Fibroblast of the aortic adventitia (primary cell): ENCODE measurements at places on chromosomes 2 and 18.

DNA sequence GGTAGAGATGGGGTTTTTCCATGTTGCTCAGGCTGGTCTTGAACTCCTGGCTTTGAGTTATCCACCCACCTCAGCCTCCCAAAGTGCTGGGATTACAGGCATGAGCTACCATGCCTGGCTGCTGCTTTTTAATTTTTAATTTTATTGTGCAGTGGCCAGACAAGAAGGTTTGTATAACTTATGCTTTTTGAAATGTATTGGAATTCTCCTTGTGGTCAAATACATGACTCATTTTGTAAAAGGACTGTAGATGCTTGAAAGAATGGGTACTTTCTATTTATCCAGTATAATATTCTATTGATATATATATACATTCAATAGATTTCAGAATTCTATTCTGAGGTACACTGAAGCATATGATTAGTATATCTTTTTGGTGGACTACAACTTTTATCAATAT is 82.6 kb upstream of the ST3GAL5 start:
- peak; percentile 59 for DNase-seq

DNA sequence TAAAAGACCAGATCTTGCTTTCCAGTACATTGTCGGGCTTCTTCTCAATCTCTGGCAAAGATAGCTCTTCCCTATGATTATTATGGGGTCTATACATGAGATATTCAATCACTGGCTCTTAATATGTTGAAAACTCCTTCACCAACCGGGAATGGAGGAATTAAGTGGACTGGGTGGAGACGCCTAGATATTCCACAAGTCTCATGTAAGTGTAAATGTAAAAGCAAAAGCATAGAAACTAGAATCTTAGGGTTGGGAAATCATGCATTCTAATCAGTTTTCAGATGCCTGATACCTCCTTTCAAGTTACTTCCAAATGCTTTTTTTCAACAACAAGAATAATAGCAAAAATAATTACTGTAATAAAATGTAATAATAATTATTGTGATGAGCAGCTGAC is 38.0 kb downstream of the DPP4 start:
- no peak for DNase-seq

DNA sequence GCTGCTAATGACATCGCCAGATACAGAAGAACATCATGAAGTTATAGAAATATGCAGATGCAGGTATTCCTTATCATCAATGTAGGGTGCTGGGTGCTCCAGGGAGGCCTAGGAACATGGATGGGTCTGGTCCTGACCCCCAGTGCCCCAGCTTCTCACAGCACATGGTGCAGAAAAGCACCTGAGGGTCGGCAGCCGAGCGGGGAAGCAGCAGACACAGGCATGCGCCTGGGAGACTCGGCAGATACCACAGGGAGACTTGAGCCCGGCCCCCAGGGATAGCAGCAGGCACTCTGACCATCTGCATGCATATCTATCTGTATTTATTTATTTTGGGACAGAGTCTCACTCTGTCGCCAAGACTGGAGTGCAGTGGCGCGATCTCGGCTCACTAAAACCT is 43.2 kb downstream of the TMEM18 start:
- DNase-seq, result no peak

GRCh38 chr2:74632939-74633312 is 15.2 kb downstream of the M1AP start:
- no peak for DNase-seq

DNA sequence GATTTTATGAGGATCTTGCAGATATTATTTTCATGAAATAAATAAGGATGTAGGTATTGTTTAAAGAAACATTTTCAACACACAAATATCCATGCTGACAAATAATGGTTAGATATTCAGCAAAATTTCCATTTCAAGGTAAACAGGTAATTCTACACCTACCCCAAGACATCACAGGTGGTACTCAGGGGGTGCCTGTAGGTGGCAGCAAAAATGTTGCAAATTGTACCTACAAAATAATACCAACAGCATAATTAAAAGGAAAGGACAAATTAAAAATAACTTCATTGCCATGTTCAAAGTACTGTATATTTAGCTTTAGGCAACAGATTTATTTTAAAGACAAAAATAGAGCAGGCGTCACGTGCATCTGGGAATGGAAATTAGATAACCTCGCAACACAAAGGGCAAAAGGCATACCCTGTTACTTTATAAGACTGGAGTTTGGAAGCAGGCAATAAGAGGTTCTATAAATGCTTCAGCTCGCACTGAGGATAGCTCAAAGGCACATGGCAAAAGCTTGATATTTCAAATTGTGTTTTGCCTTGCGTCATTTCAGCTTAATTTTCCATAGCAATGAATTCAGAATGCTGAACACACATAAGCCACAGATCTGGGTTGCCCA is 630.5 kb downstream of the TDRD15 start:
- DNase-seq, result no peak

- DNase-seq, result peak; percentile 32
Measured at GRCh38 chr2:12432985-12433625, 283.6 kb upstream of the TRIB2 start.

GRCh38 chr2:5391362-5391761 is 300.8 kb upstream of the SOX11 start:
- DNase-seq, result no peak

DNA sequence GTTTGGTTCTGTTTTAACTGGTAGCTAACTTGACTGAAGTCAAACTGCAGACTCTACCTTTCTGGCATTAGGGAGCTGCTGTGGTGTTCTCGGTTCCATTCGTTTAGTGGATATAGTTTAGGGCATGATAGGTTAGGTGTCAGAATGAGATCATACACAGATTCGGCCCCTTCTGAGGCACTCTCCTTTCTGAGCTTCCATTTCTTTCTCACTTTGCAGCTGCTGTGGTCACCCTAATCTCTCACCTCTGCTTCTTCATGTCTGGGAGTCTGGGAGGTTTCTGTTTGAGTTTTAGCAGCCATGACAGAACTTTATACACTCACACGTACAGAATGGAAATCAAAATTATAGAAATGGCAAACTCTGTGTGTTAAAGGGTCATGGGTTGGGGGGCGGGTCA is 122.8 kb downstream of the ATP9B start:
- DNase-seq, result no peak

GRCh38 chr2:9166579-9167377 is 39.8 kb upstream of the ASAP2 start:
- peak; percentile 54 for DNase-seq

DNA sequence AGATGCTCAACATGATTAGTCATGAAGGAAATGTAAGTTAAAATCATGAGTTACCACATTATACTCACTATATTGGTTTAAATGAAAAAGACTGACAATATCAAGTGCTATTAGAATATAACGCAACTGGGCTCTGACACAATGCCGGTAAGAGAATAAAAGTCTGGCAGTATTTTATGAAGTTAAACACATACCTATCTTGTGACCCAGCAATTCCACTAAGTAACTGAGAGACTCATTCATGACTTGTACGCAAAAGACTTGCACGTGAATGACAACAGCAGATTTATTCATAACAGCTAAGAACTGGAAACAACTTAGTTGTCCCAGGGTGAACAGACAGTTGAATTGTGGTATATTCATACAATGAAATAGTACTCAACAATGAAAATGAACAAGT is 342.1 kb downstream of the SLC4A3 start:
- DNase-seq, result peak; percentile 24

- no peak for DNase-seq
Measured at GRCh38 chr2:98588880-98589431, 19.4 kb downstream of the COA5 start.

- DNase-seq, result no peak
Measured at GRCh38 chr18:60846396-60846795, 473.8 kb upstream of the MC4R start.

GRCh38 chr18:54247511-54248175 is 21.7 kb upstream of the POLI start:
- DNase-seq, result no peak

- DNase-seq, result no peak
Measured at GRCh38 chr18:46333431-46334135, 229.4 kb downstream of the HAUS1 start.

- peak; percentile 67 for DNase-seq
Measured at GRCh38 chr2:121608367-121608766, 40.9 kb downstream of the CLASP1 start.

DNA sequence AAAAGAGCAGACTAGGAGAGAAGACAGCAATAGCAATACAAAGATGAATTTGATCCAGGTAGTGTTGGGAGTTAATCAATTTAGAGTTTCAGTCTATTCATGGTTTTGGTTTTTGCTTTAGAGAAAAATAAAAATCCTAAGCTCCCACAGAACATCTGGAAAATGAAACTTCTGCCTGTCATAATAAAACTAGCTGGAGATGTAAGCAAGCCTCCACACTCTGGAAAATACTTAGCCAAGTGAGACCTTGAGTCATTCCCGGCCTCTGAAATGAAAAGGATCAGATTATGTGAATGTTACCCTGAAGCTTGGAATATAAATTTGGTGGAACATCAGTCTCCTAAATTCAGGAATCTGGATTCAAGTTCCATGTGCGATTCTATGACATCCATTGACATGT is 485.6 kb upstream of the SPRED2 start:
- no peak for DNase-seq

DNA sequence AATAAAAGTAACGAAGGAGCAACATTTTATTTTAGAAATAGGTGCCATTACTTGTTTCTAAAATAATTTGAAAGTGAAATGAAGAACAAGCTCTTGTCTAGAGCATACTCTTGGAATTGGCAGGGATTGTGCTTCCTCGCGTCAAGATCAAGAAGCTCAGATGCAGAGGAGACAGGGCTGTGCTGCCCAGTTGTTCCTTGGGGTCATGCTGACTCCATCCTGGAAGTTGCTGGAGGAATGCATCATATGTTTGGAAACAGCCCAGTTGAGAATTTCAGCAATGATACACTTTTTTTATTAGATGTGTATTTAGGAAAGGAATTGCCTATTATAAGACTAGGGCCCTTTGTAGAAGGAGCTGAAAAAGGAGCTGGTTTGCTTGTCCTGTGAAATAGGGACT is 17.2 kb downstream of the LTBP1 start:
- DNase-seq, result peak; percentile 85

GRCh38 chr2:124610866-124611265 is 585.8 kb downstream of the CNTNAP5 start:
- DNase-seq, result no peak

GRCh38 chr2:8076448-8077342 is 605.2 kb upstream of the ID2 start:
- no peak for DNase-seq

DNA sequence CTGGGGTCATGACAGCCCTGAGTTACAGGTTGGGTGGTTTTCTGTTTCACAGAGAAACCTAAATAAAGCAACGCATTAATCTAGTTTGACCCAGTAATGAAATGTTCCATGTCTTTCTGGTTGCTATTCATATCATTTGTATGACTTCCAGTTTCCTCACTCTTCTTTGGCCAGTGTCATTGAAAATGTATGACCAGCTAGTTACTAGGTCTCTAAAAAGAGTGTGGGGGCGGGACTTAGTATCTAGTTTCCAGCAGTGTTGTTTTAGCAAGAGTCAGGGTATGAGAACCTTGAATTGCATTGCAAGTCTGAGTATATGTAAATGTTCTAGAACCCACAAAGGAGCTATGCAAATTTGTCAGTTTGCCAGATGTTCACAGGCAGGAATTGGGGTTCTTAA is 47.7 kb downstream of the SLC9A2 start:
- DNase-seq, result no peak

- no peak for DNase-seq
Measured at GRCh38 chr18:59388817-59389216, 29.8 kb upstream of the LMAN1 start.

GRCh38 chr2:48415836-48416515 is 114.0 kb upstream of the STON1 start:
- no peak for DNase-seq

GRCh38 chr18:75454022-75454795 is 26.7 kb upstream of the SMIM21 start:
- no peak for DNase-seq

DNA sequence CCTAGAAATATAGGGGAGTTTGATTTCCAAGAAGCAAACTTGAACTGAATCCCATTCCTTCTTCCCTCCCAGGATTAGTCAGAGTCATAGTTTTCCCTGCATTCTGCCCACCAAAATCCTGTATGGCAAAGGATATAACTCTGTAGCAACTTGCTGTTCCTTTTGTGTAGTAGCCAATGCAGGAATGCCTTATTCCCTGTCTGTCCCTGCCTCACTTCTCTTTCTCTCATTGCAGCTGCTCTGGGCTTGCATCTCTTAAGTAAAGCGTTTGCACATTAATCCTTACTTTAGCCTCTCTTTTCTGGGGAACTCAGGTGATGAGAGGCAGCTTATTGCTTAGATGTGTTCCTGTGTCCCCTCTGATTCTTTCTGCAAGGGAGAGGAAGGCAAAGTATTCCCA is 333.1 kb upstream of the VWC2L start:
- DNase-seq, result peak; percentile 15

GRCh38 chr18:10923551-10924070 is 225.8 kb downstream of the PIEZO2 start:
- no peak for DNase-seq

- DNase-seq, result peak; percentile 52
Measured at GRCh38 chr18:23990474-23991410, 23.8 kb upstream of the TTC39C start.

DNA sequence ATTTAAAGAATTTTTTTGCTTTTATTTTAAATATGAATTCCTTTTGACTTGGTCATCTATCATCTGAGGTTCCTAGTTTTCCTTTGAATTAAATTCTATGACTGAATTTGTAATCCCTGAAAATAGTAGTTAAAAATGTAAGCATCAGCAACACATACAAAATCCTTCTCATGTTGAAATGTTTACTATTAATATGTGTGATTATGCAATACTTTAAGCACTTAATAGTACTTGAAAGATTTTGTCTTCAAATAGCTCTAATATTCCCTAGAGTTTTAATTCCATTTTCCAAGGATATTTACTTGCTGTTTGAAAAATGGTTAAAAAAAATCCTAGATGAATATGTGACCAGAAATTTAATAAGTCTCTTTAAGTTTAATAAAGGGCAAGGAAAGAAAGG is 26.6 kb upstream of the SPATS2L start:
- DNase-seq, result no peak

DNA sequence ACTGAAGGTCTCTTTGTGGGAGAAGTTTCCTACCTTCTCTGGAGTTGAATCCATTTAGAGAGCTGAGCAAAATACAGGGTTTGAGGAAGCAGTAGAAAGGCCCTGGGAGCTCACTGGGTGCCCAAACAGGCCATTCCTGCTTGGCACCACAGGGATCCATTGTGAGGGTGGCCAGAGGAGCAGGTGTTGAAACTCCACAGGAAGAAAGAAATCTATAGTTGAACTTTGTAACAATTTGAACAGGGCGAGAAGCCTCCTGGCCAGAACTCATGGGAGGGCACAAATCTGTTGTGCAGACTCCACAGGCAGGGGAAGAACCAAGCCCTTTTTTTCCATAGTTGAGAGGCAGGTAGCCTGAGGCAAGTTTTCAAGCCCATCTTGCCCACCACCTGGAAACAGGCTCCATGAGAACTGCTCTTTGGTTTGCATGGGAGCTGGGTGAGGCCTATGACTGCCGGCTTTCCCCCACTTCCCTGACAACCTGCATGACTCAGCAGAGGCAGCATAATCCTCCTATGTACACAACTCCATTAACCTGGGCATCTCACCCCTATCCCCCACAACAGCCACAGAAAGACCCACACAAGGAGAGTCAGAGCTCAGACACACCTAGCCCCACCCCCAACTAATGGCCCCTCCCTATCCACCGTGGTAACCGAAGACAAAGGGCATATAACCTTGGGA is 1053.0 kb downstream of the TSN start:
- DNase-seq, result no peak

GRCh38 chr18:79489899-79490625 is 94.3 kb downstream of the NFATC1 start:
- DNase-seq, result no peak
